ENCODE measurements at places on chromosomes 16 and 17. TPM values are rescaled to one million over a fixed set of nuclear protein-coding genes. Genes with fewer than 3 reads are reported as not detected.

DNA sequence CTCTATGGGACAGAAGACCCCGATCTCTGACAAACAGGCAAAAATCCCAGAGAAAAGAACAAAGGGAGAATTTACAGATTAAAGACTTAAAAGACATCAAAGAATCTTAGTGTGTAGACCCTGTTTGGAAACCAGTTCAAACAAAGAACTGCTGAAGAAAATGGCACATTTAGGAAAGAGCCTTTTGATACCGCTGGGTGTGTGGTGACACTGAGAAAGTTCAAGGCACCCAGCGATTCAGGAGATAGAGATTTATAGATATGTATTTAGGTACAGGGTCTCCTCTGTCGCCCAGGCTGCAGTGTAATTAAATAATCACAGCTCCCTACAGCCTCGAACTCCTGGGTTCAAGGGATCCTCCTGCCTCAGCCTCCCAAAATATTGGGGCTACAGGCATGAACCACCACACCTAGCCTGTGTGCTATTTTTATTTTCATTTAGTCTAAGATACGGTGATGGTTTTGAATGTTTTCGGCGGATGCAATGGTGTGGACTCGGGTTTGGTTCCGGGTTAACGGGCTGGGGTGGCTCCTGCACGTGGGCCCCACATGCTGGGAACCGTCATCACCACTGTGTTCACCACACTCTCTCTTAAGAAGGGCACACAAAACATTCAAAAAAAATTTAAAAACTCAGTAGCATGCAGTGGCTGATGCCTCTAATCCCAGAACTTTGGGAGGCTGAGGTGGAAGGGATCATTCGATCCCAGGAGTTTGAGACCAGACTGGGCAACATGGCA, 114.0 kb downstream of the ZNF778 start:
- H3K36me3 ChIP-seq = peaks cover 7% of the 10 kb centered on the region
- no peaks in the 10 kb centered on the region for H3K27me3 ChIP-seq
- peaks cover 31% of the 10 kb centered on the region for H3K4me1 ChIP-seq
- DNase-seq = no peak

DNA sequence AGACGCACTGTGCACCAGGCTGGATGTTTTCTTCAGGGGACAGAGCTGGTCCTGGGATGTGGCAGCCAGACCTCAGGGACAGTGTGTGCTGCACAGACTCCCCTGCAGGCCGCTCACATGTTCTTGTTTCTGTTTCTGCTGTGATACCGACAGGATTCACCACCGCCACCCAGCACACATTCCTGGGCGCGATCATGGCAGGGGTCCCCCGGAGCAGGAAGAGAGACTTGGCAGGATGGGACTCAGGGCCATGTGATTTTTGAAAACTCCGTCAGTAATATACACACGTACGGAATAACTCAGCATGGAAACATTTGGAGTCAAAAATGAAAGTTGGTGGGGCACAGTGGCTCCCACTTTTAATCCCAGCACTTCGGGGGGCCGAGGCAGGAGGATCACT, 79.0 kb downstream of the HAPSTR1 start:
- H3K27ac ChIP-seq = no peak overlapping the region
- no peaks in the 10 kb centered on the region for H3K4me1 ChIP-seq
- H3K36me3 ChIP-seq = no peaks in the 10 kb centered on the region
- no peak for DNase-seq
- no peak overlapping the region for H3K4me3 ChIP-seq

GRCh38 chr16:79097771-79098170, 502.8 kb downstream of the MAF start:
- H3K27ac ChIP-seq = no peak overlapping the region
- no peak overlapping the region for H3K4me3 ChIP-seq
- DNase-seq = no peak
- H3K4me1 ChIP-seq = peaks cover 6% of the 10 kb centered on the region

DNA sequence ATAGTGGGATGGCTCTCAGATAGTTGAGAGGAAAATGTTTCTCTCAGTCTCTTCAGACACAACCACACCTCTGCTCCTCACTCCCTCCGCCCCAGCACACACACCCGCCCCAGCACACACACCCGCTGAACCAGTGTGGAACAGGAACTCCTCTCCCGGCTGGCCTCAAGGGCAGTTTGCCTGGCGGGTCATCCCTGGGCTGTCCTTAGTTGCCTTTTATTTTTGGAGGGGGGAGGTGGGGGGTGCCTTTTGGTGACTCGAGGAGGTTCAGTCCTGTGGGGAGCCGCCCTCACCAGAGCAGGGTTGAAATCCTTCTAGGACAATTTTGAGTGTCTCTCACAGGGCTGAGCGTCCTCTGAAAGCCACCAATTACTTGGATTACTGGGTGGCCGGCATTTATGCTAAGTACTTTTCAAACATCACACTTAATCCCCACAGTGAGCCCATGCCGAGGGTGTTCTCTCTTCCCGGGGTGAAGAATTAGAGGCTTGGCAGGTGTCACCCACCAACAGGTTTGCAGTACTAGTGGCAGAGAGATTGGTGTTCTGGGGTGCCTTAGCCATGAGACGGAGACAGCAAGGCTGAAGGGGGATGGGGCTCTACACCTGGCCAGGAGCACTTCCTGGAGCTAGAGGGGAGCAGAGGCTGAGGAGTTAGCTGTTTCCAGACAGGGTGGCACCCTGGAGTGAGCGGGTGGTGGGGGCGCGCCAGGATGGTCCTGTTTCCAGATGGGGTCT, 2.8 kb downstream of the RASD1 start:
- H3K4me1 ChIP-seq = peaks cover 9% of the 10 kb centered on the region
- H3K27me3 ChIP-seq = peaks cover 28% of the 10 kb centered on the region
- DNase-seq = no peak
- H3K4me3 ChIP-seq = no peak overlapping the region
- H3K36me3 ChIP-seq = peaks cover 11% of the 10 kb centered on the region

DNA sequence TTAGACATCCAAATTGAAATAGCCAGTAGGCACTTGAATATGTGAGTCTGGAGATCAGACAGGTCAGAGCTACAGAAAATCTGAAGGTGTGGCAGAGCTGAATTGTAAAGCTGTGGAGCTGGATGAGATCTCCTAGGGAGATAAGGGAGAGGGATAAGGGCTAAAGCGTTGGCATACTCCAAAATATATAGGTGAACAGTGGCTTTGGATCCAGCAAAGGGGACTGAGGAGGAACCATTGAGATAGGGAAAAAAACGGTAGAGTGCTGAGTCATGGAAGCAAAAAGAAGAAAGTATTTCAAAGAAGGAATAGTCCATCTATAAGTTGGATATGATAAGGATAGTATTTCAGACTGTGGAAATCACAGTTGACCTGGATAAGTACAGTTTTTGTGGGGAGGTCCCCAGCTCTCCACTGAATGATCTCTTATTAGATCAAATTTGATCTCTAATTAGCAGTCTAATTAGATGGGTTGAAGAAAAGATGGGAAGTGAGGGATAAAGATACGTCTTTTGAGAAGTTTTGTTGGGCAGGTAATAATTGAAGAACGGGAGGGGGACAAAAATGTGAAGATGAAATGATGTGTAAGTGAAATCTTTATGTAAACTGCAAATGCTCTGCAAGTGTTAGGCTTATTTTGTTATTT, 587 bp upstream of the DBF4B start:
- H3K27ac ChIP-seq = peak overlapping the region; percentile 85
- H3K4me1 ChIP-seq = peaks cover 7% of the 10 kb centered on the region
- DNase-seq = no peak
- H3K36me3 ChIP-seq = no peaks in the 10 kb centered on the region
- peak overlapping the region; percentile 63 for H3K4me3 ChIP-seq

DNA sequence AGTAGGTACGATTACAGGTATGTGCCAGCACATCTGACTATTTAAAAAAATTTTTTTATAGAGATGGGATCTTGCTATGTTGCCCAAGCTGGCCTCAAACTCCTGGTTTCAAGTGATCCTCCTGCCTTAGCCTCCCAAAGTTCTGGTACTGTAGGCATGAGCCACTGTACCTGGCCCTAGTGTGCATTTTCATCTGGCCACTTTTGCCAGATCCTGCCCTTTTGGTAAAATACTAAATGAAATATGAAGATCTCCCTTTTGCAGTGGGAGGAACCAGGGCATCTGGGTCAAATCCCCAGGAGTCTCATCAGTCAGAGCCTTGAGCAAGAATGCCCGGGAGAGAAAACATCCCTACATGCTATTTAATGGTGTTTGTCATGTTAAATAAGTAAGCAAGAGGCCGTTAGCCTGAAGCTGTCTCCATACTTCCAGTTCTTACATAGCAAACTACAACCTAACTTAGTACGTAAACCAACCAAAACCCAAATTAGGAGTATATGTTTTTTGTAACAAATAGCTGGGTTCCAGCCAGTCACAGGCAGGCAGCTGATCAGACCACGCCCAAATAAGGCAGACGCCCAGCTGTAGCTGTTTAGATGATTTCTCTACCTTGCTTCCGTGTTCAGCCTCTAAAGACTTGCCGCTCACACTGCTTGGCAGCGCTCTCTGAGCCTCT, 46.5 kb upstream of the CLEC18A start:
- DNase-seq = no peak
- no peak overlapping the region for H3K27ac ChIP-seq
- no peak overlapping the region for H3K4me3 ChIP-seq
- H3K27me3 ChIP-seq = no peaks in the 10 kb centered on the region

DNA sequence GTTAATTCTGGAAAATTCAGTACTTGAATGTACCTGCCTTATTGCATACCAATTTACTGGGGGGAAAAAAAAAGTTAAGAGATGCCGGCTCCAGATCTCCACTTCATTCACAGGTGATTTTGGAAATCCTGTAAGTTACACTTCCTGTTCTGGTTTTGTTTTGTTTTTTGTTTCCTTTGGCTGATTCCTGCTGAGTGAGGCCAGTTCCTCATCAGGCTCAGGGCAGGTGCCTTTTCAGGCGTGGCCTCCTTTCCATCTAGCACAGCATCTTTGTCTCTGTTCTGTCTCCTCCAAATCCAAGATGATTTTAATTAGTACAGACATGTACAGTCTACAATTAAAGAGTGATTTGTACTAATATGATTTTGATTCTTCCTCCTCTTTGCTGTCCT, 19.2 kb downstream of the CYB561 start:
- H3K36me3 ChIP-seq = peaks cover 3% of the 10 kb centered on the region
- DNase-seq = no peak
- no peak overlapping the region for H3K27ac ChIP-seq
- no peak overlapping the region for H3K4me3 ChIP-seq

DNA sequence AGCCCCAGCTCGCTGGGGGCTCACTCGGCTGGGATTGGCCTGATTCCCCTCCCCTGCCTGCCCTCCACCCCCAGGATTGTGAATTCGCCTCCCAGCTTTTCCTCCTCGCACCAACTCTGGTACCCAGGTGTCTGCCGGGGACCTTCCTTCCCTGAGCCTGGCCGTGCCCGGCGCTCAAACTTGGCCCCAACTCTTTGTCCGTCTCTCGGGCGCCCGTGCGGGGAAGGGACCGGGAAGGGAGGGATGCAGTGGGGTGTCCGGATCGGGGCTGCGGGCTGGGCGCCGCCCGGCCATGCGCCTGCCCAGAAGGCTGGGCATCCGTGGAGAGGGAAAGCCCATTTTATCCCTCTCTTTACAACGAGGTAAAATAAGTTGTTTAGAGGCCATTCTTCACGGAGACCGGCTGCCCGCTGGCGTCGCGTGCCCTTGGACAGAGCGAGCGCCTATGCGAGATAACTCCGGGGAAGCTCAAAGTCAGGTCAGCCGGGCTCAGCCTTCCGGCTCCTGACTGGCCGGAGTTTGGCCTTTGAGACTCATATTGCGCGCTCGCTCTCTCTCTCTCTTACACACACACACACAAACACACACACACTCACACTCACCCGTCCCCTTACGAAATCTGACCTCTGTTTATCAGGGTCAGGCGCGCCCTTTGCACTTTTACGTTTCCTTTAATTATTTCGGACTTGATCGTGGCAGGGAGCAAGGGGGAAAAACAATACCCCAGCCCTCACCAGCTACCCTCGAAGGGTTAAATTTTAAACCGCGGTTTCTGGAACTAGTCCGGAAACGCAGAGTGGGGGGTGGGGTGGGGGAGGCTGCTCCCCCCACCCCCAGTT, 774 bp upstream of the MAF start:
- peak overlapping the region; percentile 78 for H3K4me3 ChIP-seq
- H3K4me1 ChIP-seq = peaks cover 30% of the 10 kb centered on the region

GRCh38 chr17:81428516-81428915, 33.3 kb downstream of the BAHCC1 start:
- no peak for DNase-seq
- H3K27ac ChIP-seq = no peak overlapping the region
- H3K36me3 ChIP-seq = no peaks in the 10 kb centered on the region
- peaks cover 20% of the 10 kb centered on the region for H3K4me1 ChIP-seq

GRCh38 chr16:9836118-9836736, 346.0 kb downstream of the GRIN2A start:
- DNase-seq = no peak
- H3K4me1 ChIP-seq = no peaks in the 10 kb centered on the region
- no peak overlapping the region for H3K4me3 ChIP-seq

The APRT gene
- polyA plus RNA-seq = 177 TPM

The TMEM256 gene
- 68.1 TPM for polyA plus RNA-seq

The ZP2 gene
- not detected for polyA plus RNA-seq

The DPEP3 gene
- polyA plus RNA-seq = 0.04 TPM

The FBXL19 gene
- 15.0 TPM for polyA plus RNA-seq
